ENCODE measurements at places on chromosomes 4 and X. TPM values are rescaled to one million over a fixed set of nuclear protein-coding genes. Genes with fewer than 3 reads are reported as not detected.

AVPR2 gene
- total RNA-seq: not detected

SSX1 gene
- total RNA-seq: not detected

WDR17 gene
- 3.2 TPM for total RNA-seq

RENBP gene
- total RNA-seq: 5.5 TPM

HS3ST1 gene
- 0.16 TPM for total RNA-seq

SOWAHB gene
- 0.16 TPM for total RNA-seq

TRIM60 gene
- not detected for total RNA-seq

CXCL1 gene
- 166 TPM for total RNA-seq

TMSB15B gene
- 2.4 TPM for total RNA-seq
